ENCODE measurements at places on chromosomes 3 and 15.

DNA sequence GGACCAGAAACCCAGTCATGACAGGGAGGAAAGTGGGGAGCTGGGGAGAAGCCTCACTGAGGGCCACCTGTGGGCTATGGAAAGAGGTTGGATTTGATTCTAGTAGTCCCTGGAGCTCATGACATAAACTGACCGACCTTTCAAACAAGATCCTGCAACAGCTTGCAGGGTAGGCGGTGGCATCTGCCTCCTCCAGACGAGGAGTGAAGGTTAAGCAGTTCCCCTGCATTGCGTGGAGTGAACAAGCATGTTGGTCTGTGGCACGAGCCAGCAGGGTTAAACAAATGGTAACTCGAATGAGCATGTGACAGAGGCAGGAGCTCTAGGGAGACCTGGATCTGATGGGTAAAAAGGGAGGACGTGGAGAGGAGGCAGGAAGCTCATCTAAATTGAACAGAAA, 12.7 kb downstream of the TGM4 start:
- DNase-seq, result no peak

DNA sequence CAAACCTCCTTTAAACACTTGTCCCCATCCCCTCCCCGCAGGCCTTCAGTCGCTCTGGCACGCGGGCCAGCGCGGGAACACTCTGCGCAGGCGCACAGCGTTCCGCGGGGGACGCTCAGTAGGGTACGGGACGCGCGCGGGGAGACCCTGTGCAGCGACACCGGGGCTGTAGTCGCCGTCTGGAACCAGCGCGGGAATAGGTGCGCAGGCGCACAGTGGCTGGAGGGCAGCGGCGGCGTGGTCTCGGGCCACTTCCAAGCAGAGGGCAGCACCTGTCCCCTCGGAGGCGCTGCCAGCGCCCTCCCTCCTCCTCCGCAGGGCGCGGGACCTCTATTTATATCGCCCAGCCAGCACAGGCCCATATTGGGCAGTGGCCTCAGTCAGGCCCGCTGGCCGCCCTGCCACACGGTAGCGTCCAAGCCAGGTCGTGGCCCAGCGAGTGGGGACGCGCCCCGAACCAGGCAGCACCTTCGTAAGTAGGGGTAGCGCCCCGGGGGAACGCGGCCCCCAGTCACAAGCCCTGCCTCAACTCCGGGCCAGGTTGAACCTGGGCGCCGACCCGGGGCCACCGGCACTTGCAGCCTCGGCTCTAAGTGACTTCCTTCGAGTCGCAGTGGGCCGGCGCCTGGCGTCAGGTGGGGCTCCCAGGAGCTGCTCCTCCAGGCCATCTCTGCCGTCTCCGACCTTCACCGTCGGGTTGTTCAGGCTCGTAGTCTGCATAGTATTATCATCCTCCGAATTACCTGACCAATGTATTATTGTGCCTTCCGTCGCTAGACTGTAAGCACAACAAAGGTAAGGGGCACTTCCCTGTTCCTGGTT, at the start of gene KBTBD12:
TSS of gene KBTBD12 (plus strand) at position 118 of the 822 bp plus-strand sequence. CDS start 7,830 bp downstream, outside the sequence.
- DNase-seq, result no peak

DNA sequence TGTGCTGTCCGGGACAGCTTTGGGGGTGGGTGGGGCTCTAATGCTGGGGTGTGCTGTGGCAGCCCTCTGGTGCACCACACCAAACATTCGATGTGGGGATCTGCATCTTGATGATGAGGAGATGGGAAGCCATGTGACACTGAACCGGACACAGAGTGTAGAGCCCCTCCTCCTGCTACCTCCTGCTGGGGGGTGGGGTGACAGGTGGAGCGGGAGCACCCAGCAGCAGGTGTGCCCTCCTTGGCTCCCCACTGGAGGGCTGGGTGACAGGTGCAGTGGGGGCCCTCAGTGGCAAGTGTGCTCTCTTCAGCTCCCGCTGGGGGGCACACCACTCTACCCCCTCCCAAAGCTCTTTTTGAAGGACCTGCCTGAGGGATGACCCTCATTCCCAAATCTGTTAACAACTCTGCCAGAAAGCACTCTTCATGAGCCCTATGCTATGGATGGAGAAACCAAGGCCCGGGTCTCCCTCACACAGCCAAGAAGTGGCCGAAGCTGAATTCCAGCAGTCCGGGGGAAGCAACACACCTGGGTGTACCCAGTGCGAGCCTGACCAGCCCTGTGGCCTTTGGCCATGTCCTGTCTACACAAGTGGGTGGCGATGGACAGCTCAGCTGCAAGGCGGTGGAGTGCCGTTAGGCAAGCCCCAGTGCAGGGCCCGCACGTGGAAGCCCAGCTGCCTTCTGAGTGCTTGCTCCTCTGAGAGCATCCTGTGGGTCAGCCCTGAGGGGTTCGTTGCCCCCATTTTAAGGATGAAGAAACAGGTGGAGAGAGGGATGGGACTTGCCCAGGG, 609 bp upstream of the UROC1 start:
- no peak for DNase-seq

- DNase-seq, result peak; percentile 71
These were observed at the start of gene NLGN1 for GRCh38 chr3:173397161-173398110. NLGN1 (plus strand) TSS chr3:173397744.

GRCh38 chr3:20480786-20481365, 294.9 kb upstream of the SGO1 start:
- peak; percentile 17 for DNase-seq

- DNase-seq, result no peak
These were observed 17.4 kb downstream of the CCDC12 start for GRCh38 chr3:46959161-46959511.

DNA sequence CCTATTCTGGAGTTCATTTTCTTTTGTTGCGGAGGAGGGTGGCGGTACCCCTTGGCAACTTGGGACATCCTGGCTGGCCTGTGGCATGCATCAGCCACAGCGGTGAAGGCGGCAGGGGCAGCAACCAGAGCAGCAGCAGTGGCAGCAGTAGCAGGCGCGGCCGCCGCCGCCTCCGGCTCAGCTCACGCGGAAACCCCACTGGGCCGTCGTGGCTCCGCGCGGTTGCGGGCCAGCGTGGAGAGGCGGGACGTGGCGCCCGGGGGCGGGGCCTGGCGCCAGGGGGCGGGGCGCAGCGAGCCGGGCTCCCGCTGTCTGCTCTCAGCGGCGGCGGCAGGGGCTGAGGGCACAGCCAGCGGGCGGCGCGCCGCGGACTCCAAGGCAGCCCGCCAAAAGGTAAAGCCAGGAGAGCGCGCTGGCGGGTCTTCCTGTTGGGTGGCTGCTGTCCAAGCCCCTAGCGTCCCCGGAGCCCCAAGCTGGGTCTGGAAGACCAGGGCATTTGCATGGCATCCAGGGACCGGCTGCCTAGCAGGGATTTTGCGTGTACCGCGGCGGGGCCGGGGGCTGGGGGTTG, 334.4 kb upstream of the THRB start:
- peak; percentile 16 for DNase-seq

DNA sequence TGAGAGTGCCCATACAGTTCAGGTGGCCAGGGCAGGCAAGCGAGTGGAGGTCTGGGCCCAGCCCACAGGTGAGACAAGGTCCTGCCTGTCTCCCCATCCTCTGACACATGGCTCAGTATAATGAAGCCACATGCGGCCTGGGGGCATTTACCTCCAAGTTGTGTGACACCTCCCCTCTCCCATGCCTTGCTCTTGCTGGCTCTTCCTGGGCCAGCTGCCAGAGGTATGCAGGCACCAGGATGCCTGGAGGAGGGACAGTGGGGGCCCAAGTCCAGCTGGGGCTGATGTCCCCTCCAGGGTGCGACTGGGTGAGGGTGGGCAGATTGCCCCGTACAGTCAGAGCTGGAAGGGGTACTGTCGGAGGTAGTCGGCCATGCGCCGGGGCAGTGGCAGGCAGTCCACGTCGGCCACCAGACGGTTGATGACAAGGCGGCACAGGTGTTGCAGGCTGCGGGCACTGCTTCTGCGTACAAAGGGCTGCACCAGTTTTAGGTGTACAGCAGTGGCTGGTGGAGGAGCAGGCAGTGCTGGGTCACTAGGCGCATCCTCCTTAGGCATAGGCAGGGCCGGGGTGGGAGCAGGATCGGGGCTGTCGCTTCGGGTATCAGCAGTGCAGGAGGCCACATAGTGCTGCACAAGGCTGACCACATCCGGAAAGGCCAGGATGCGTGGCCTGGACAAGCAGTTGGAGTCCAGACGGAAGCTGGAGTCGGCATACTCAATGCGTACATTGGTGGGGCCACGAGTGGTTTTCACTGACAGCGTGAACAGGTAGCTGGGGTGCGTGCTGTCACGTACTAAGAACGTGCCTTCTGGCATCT, 4.1 kb downstream of the CISH start:
- DNase-seq, result no peak

- DNase-seq, result peak; percentile 36
These were observed 454.9 kb downstream of the IL5RA start for GRCh38 chr3:2655229-2655701.

GRCh38 chr3:59938828-59939227, 889.0 kb upstream of the CFAP20DC start:
- DNase-seq, result no peak

DNA sequence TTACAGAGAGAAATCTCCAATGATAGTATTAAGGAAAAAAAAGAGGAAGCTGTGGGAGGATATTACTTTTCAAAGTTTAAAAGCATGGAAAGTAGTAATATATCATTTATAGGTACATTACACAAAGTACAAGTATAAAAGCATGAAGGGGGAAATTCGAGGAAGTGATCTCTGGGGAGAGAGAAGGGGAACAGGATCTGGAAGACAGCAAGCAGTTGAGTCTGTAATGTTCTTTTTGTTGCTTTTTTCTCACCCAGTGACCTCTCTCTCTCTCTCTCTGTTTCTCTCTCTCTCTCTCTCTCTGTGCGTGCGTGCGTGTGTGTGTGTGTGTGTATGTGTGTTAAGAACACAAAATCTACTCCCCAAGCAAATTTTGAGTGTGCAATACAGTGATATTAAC, 10.2 kb downstream of the C3orf20 start:
- no peak for DNase-seq
